Stimulated activated CD8-positive, alpha-beta memory T cell treated with anti-CD3 and anti-CD28 coated beads, Interleukin-15, amount 100 ng/mL, for 4 hours (primary cell): ENCODE measurements at places on chromosomes 4 and X.

- DNase-seq, result peak; percentile 25
Measured at GRCh38 chrX:53080628-53081580, 1.3 kb upstream of the TSPYL2 start.

- no peak for DNase-seq
Measured at GRCh38 chr4:76607266-76607799, 172.3 kb downstream of the SHROOM3 start.

GRCh38 chr4:109378511-109378910 is 55.1 kb upstream of the SEC24B start:
- no peak for DNase-seq

GRCh38 chrX:109774136-109774535 is 41.1 kb upstream of the ACSL4 start:
- no peak for DNase-seq

GRCh38 chrX:13440176-13440575 is 120.3 kb upstream of the ATXN3L start:
- DNase-seq, result no peak

DNA sequence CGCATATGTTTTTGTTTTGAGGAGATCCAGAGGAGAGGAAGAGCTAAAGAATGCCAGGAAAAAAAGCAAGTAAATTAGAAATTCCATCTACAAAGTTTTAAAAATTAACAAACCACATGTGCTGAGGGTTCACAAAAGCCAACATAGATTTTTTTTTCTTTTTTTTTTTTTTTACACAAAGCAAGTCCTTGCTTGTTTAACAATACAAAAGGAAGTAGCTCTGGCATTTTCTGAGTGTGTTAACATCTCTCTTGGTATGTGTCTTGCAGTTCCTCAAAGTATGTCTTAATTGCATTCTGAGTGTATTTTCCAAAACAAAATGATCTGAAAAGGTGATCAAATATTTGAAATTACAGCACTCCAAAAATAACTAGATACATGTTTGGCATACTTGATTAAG is 1682.7 kb upstream of the AGA start:
- no peak for DNase-seq

DNA sequence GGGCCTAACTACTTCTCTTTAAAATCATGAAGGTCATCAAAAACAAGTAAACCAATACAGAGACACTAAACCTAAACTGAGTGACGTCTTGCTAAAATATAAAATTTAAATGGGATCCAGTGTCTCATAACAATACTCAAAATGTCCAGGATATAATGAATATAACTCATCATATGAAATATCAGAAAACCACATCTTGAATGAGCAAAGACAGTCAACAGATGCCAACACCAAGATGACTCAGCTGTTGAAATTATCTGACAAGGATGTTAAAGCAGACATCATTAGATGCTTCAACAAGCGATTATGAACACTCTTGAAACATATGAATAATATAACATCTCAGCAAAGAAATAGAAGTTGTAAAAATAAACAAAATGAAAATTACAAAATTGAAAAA is 8.3 kb downstream of the NAP1L2 start:
- DNase-seq, result no peak

- DNase-seq, result no peak
Measured at GRCh38 chrX:148914783-148915182, 414.4 kb downstream of the AFF2 start.

GRCh38 chr4:89114100-89114499 is 2.8 kb downstream of the TIGD2 start:
- no peak for DNase-seq

- DNase-seq, result no peak
Measured at GRCh38 chr4:170193496-170193895, 103.7 kb upstream of the AADAT start.

GRCh38 chrX:10111364-10112148 is 45.2 kb upstream of the CLCN4 start:
- no peak for DNase-seq

DNA sequence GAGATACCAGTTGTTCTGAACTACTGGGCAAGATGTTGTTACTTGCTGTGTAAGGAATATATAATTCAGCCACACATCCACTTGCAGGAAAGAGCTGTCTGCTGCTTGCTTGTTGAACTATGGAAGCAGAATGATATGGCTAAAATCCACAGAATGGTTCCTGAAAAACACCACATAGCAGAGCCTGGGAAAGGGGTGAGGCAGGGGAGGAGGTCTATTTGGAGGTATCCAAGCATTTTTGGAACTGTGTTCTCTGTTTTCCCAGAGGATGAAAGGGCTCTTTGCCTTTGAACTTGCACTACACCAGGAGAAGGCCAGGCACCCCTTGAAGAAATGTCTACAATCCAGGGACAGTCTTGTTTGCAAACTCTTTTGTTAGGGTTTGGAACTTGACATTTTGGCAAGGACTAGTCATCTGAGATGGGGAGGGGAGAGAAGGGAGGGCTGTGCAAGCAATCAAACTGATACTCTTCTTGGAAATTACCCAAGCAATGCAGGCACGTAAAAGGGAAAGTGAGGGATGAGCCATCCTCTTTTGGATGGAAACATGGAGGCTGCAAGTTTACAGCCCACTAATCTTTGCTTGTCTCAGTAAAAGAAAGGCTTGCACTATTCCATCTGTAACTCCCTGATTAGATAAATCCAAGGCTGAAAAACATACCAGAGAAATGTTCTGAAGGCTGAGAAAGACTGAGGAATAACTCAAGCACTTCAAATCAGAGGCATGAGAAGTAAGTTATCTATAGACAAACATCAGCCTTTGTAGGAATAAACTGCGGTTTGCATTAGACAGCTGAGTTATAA is 141.0 kb downstream of the TSPAN5 start:
- DNase-seq, result no peak

DNA sequence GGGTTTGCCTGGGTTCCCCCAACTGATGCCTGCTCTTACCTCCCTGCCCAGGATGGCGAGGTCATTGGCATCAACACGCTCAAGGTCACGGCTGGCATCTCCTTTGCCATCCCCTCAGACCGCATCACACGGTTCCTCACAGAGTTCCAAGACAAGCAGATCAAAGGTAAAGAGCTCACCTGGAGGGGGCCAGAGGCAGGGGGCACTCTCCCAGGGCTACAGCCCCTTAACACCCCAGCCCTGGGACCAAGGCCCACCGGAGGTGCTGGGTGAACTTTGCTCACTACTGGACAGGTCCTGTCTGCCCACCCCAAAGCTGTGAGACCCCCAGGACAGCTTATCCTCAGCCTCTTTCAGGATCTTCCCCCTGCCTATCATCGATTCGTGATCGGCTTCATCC is 24.5 kb downstream of the HTRA3 start:
- DNase-seq, result no peak

GRCh38 chr4:39330353-39330752 is 35.8 kb downstream of the RFC1 start:
- DNase-seq, result no peak

- DNase-seq, result no peak
Measured at GRCh38 chr4:30068234-30068633, 651.9 kb upstream of the PCDH7 start.

DNA sequence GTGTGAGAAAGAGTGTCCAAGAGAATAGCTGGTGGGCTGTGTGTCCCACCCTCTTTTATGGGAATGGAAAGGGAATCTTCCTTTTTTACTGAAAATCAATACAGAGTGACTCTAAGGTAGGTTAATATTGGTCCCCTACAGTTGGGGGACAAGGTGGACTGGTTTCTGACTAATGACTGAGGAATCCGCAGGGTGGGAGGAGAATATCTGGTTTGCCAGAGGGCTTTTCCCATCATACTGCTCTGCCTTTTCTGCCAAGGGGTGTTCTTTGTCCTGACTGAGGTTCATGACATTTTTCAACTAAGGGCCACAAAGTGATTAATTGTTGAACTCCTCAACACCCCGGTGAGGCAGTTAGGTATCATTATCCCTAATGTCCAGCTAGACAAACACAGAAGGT is 261.6 kb downstream of the SPATA18 start:
- DNase-seq, result no peak

- DNase-seq, result peak; percentile 18
Measured at GRCh38 chr4:1628892-1629698, 55.0 kb downstream of the FAM53A start.

DNA sequence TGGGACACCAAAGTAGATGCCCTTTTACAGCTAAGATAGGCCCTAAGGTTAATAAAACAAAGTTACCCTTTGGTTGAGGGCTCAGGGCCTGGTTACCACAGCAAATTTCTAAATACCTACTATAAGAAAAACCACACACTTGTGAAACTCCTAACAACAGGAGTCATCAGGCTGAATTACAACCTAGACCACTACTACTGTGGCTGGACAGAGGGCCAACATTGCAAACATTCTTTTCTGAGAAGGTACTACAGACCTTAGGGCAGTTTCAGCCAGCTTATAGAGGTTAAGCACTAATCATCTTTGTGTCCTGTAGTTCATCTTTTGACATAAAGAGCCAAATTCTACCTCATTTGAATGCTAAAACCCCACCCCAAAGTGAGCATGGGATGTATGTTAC is 504.0 kb downstream of the RAPGEF2 start:
- no peak for DNase-seq

DNA sequence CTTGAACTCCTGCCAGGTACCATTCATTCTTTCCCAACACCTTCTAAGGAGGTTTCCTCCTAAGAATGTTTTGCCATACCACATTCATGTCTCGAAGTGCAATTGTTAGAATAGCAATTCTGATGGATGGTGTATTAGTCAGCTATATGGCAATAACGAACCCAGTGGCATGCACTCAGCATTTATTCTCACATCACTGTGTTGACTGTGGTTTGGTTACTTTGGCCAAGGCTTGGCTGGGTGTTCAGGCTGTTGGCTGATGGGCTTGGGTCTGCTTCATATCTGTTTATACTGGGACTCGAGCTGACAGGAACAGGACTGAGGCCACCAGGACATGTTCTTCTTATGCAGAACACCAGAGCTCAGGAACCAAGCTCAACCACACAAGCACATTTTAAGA is 31.7 kb downstream of the PSAPL1 start:
- no peak for DNase-seq

GRCh38 chrX:118976599-118977340 is 2.4 kb downstream of the LONRF3 start:
- no peak for DNase-seq

- DNase-seq, result no peak
Measured at GRCh38 chr4:173538148-173538908, 8.3 kb upstream of the HAND2 start.

- no peak for DNase-seq
Measured at GRCh38 chr4:41334182-41334581, 77.5 kb downstream of the UCHL1 start.
